ENCODE measurements at places on chromosomes 5 and 9. TPM values are rescaled to one million over a fixed set of nuclear protein-coding genes. Genes with fewer than 3 reads are reported as not detected.

FBP1 gene
- total RNA-seq = not detected

RETREG1 gene
- total RNA-seq = 6.3 TPM

PCDHB9 gene
- 12.2 TPM for total RNA-seq

ISL1 gene
- 152 TPM for total RNA-seq

ITGA1 gene
- total RNA-seq = 0.96 TPM

GNA14 gene
- 0.32 TPM for total RNA-seq

PALM2AKAP2 gene
- total RNA-seq = 1.0 TPM

GRM6 gene
- total RNA-seq = not detected

IL13 gene
- total RNA-seq = not detected

GLDC gene
- 42.9 TPM for total RNA-seq

SEC24A gene
- 23.8 TPM for total RNA-seq

Measured in glutamatergic neuron (in vitro differentiated cells).